CD4-positive, alpha-beta T cell treated with Interleukin-4 for 4 hours (primary cell): ENCODE measurements at places on chromosomes 3 and 15.
A peak's percentile ranks its signal among the peaks of the same experiment; 100 is the strongest.

DNA sequence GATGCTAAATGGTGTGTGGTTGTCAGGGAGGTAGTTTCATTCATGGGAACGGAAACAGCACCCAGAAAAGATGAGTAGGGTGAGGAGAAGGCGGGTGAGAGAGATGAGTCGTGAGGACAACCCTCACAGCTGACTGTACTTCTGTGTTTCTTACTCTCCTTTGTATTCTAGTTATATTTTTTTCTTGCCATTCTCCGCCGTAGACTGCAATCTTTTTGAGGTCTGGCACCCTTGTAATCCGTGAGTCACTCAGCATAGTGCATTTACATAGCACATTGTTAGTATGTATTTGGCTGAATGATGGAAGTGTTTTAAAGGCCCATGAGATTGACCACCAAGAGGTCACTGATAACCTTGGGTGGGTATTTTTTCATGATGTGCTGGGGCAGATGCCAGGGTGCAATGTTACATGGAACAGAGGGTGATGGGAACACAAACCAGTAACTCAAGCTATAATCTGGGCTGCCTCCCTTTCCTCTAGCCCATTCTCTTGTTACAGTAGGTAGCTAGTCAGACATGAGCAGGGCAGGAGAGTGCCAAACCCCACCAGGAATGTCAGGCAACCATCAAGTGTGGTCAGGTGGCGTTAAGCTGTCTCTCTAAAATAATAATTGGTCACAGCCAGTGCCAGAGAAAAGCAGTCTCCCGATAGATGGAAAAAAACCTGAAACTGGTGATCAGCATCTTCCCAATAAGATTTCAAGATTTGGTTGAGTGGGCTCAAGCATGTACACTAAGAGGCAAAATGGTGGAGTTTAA, 18.8 kb upstream of the DGKG start:
- DNase-seq: no peak

DNA sequence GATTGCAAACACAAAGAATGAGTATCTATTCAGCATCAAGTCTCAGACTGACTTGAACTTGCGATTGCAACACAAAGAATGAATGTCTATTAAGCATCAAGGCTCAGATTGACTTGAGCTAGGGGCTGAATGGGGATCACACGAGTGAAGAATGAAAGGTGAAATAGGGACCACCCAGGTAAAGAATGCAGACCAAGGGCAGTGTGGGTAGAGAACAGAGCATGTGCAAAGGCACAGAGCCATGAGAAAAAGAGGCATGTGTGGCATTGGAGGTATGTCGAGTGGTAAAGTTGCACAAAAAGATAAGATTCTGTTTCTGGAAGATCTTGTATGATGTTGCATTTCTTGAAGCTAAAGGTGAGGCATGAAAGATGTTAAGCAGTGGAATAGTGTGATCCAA, 119.4 kb upstream of the GPR149 start:
- no peak for DNase-seq

DNA sequence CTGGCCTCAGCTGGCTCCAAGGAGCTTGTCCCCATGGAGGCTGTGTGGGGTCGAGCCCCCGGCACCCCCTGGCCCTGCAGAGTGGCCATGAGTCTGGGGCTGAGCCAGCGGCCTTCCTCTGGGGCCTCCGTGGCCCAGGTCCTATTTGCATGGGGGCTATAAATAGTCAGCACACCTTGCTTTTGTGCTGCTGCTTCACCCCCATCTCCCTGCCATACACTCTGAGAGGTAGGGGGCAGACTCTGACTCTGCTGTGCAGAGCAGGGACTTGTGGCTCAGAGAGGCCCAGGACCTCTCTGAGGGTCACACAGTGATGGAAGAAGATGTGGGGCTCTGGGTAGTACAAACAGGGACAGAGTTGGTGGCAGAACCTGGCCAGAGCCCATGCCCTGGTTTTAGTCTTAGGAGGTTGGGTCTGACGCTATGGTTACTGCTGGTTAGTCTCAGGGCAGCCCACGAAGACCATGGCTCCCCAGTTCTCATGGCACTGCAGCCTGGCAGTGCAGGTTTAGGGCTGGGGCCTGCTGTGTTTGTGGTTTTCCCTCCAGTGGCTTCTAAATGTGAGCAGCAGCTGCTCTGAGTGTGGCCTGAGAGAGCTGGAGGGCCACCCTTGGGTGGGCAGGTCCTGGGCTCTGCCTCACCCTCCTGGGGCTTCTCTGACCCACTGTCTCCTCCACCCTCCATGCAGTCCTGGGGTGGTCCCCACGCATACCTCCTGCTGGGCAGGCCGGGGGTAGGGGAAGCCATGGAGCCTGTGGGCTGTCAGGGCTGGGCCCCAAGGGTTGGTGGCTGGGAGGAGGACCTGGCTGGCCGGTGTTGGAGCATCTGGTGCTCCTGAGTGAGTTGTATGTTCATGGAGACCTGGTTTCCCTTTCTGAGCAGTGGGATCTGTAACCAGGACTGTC, 13.6 kb downstream of the PRKCD start:
- no peak for DNase-seq

GRCh38 chr3:41522612-41523011, 323.3 kb downstream of the CTNNB1 start:
- DNase-seq: no peak

- DNase-seq: no peak
Measured at GRCh38 chr3:189353318-189353965, 181.7 kb downstream of the TPRG1 start.

DNA sequence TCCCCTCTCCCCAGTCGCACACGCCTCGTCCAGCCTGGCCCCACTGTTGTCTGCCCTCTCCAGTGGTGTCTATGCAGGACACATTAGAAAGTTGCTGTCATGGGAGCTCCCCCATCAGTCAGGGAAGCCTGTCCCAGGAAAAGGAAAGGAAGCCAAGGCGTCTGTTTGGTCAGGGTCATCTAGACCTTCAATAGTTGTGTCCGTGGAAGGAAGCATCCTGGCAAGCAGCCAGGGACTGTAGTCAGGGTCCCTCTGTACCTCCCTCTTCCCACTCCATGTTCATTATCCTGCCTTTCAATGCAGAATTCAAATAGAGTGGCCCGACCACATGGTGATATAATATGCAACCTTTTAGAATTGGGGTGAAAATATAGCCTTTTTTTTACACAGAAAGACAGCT, 60.7 kb upstream of the RAB6B start:
- DNase-seq: no peak

DNA sequence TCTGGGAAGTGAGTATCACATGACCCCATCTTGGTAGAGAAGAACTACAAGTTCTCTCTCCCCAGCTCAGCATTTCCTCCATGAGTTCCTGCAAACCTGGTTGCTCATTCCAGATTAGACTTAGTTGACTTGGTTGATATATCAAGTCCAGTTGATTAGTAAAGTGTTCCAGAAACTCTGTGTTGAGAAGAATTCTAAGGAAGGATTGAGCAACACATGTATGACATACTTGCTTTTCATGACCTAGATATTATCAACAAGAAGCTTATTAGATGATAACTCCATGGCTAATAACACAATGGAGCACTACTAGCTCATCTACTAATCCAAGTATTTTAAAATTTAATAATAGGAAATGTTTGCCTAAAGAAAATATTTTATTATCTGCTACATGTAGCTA, 6.4 kb upstream of the EID1 start:
- DNase-seq: no peak

DNA sequence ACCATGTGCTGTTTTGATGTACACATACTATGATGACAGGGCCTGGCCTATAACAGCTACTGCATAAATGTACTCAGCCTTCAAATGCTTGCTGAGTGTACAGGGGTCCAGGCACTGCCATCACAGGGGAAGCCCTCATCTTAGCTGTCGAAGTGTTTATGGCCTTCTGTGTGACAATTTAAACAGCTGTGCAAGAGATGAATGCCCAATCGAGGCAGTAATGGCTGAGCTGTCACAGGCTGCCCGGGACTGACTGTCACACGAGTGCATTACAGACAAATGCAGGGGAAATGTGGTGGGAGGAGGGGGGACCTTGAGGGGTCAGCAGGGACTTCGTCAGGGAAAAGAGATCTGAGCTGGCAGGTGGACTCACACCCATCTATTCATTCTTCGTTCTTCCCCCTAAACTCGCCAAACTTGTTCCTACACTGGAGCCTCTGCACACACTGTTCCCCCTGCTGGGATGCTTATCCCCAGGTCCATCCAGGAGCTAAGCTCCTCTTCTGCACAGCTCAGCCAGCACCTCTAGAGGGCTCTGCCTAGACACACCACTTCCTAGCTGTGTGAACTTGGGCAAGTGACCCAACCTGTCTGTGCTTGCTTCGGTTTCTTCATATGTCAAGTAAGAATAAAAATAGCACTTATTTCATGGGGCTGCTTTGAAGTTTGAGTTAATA, 156.2 kb upstream of the IQSEC1 start:
- DNase-seq: no peak

GRCh38 chr3:22476976-22477375, 726.0 kb upstream of the ZNF385D start:
- DNase-seq: no peak

DNA sequence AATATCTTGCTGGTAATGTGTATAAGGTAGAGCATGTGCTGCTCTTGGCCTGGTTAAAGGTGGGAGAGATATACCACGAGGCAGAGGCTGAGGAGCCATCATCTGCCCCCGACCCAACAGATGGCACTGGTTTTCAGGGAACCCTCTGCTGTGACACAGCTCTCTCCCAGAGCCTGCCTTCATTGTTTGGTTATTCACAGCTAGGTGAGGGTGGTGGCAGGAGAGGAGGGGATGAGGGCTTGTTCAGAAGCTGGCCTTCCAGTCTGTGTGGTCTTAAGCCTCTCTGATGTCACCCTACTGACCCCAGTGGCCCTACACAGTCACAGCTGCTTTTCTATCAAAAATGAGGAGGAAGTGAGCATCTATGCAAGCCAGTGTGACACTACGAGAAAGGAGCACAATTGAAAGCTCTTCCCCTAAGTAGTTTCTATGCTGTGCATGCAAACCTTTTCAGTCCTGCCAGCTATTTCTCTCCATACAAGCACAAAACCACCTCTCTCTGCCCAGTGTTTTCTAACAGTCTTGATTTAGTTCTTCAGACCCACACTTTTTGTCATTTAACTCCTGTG, 258.4 kb upstream of the AGTR1 start:
- DNase-seq: no peak

- peak; percentile 81 for DNase-seq
Measured at GRCh38 chr15:60585743-60586708, 107.1 kb upstream of the ICE2 start.

GRCh38 chr3:94076055-94076454, 13.2 kb downstream of the NSUN3 start:
- no peak for DNase-seq

DNA sequence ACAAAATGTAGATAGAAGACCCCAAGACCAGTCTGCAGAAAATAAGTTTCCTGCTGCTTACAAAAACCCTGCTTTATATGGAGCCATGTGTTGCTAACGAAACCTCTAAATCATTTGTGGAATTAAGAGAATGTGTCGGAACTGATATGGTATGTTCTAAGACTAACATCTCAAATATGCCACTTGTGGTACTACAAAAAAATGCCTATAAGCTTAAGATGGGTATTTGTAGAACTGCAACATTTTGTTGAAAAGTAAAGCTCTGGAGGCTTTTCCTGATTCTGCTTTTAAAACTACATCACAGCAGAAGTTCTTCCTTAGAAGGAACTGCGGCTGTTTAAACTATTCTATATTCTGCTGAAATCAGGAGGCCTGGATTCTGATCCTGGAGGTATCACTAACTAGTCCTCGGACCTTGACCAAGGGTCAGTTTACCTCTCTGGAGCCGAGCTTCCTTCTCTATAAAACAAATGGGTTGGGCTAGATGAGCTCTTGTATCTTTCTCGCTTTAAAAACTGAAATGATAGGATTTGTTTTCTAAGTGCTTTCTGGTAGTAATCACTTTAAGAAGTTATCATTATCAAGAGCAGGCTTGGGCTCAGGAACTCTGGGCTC, 74.9 kb downstream of the RAD18 start:
- no peak for DNase-seq
